Cardiac fibroblast (primary cell): ENCODE measurements at places on chromosomes 5 and 9.

GRCh38 chr5:126656401-126657007 is 55.8 kb downstream of the PHAX start:
- peak; percentile 70 for DNase-seq

GRCh38 chr5:174453690-174454089 is 270.7 kb upstream of the MSX2 start:
- no peak for DNase-seq

GRCh38 chr5:68884144-68884754 is 209.6 kb upstream of the SLC30A5 start:
- no peak for DNase-seq

DNA sequence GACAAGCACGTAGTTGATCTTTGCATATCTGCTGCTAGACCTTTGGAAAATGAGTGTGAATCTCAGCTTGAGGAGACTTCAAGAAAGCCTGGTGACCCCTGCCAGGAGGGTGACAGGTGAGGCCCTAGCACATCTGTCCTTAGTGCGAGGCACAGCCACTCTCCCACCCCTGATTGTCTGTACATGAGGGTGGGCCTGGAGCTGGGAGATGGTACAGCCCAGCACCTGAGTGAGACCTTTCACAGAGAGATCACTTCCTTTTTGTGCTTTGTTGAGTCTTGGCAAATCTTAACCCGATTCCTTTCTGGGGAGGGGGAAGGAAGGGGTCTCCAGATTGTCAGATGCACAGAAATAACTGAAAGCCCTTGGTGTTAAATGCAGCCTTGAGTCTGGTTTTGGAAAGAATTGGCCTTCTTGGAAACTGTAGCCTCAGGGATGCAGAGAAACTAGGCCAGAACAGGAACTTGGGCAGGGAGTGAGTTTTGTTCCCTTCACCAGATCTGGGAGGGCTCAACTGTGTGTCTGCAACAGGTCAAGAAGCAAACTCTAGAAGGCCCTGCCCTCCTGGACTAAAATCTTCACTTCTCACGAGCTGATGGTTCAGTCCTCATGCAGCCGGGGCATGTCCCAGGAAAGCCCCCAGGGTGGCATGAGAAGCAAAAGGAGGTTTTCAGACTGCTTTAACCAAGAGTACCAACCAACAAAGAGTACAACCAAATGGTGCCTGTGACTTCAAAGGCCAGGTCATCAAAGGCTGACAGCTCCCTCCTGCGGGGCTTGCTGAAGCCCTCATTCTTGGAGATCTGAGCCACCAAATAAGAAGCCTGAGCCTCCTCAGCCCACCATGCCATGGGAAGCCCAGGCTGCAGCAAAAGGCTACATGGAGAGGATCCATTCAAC is 20.8 kb upstream of the SEMA4D start:
- DNase-seq, result no peak

DNA sequence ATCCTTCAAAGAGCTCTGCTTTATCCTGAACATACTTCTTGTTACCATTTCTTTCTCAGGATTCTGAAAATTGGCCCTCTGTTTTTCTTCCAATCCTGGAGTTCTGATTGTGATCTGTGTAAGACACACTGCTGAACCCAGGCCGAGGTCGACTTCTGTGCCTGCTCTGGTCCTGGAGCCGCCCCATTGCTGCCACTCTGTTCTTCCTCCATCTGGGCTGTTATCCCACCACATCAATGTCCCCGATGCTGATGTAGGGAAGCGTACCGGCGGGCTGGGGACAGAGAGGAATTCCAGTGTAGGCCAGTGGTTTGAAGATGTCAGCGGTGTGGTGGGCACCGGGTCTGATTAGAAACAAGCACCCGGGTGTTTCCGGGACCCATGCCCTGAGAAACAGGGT is 102.5 kb downstream of the LIFR start:
- DNase-seq, result no peak

- no peak for DNase-seq
Observed at GRCh38 chr9:116298878-116299391, 145.3 kb downstream of the PAPPA start.

GRCh38 chr9:111928359-111928720 is 31.7 kb downstream of the UGCG start:
- DNase-seq, result peak; percentile 76

GRCh38 chr5:38207343-38207742 is 51.0 kb upstream of the EGFLAM start:
- peak; percentile 17 for DNase-seq

- peak; percentile 94 for DNase-seq
Observed at GRCh38 chr5:122751293-122751782, 23.5 kb upstream of the SNX2 start.

GRCh38 chr9:75148561-75148960 is 60.2 kb downstream of the OSTF1 start:
- DNase-seq, result peak; percentile 91

DNA sequence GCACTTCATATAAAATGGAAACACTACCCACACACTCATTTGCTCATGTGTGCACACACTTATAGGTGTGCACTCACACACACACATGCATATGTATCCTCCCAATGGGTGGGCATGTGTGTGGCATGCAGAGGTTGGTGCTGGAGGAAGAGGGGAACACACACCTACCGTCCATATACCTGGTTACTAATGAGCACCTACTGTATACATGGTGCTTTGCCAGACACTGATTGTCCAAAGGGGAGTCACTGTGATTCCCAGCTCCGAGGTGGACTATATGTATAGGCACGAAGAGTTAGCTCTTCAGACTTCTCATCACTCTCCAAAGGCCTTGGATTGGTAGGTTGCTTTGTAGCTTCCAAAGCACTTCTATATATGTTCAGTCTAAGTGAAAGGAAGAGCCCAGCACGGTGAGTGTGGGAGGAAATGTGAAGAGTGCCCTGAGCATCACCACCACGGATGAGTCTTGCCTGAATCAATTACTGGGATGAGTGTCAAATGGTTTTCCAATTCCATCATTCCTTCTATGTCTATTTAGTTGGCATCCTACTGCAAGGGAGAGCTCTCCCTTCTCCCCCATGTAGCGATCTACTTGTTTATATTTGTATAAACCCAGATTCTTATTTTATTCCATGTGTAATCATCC is 12.6 kb upstream of the ERGIC1 start:
- no peak for DNase-seq

GRCh38 chr5:66284588-66285342 is 140.7 kb downstream of the SREK1 start:
- no peak for DNase-seq

DNA sequence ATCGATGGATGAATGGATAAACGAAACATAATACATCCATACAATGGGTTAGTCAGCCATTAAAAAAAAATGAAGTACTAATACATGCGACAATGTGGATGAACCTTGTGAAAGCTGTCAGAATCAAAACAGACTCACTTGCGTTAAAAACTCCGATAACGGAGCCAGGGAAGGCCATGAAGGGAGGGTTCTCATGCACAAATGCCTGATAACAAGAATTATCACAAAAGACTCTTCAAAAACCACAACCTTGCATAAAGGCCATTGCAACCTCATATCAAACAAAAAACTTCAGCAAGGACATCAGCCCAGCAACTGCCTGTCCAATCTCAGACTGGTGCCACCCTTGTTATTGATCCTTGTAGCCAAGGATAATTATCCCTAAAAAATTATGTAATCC is 13.7 kb downstream of the ERMP1 start:
- no peak for DNase-seq

- DNase-seq, result peak; percentile 20
Observed at GRCh38 chr5:61299261-61299681, 32.8 kb upstream of the ZSWIM6 start.

- no peak for DNase-seq
Observed at GRCh38 chr5:124043456-124043855, 531.5 kb downstream of the CSNK1G3 start.

DNA sequence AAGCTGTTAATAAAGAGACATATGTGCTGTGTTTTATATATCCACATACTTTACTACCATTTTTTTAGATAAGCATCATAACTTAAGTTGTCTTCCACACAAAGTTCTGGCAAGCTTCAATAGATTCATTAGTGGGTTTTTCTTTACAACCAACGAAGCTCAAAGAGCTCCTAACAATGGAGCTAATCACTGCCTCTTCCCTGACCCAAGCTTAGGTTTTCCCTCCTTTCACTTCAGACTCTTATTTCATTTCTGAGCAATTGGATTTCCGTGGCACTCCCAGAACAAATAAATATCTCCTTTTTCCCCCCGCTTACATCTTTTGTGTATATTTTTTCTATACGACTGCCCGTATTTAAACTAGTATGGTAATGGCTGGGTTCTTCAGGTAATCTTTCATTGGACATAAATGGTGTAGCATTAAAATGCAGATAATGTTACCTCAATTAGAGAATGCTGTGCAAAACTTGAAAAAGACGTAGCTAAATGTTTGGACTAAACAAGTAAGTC is 275.5 kb upstream of the TMEM161B start:
- no peak for DNase-seq

GRCh38 chr9:129341171-129341986 is 163.3 kb upstream of the IER5L start:
- no peak for DNase-seq

- no peak for DNase-seq
Observed at GRCh38 chr9:132702254-132702653, 32.0 kb downstream of the GTF3C4 start.

- DNase-seq, result peak; percentile 12
Observed at GRCh38 chr9:136170006-136170901, 34.7 kb downstream of the LHX3 start.

- DNase-seq, result peak; percentile 50
Observed at GRCh38 chr5:80408484-80409366, 861 bp downstream of the ZFYVE16 start.
